ENCODE measurements at places on chromosomes 4 and X.
A peak's percentile ranks its signal among the peaks of the same experiment; 100 is the strongest.

DNA sequence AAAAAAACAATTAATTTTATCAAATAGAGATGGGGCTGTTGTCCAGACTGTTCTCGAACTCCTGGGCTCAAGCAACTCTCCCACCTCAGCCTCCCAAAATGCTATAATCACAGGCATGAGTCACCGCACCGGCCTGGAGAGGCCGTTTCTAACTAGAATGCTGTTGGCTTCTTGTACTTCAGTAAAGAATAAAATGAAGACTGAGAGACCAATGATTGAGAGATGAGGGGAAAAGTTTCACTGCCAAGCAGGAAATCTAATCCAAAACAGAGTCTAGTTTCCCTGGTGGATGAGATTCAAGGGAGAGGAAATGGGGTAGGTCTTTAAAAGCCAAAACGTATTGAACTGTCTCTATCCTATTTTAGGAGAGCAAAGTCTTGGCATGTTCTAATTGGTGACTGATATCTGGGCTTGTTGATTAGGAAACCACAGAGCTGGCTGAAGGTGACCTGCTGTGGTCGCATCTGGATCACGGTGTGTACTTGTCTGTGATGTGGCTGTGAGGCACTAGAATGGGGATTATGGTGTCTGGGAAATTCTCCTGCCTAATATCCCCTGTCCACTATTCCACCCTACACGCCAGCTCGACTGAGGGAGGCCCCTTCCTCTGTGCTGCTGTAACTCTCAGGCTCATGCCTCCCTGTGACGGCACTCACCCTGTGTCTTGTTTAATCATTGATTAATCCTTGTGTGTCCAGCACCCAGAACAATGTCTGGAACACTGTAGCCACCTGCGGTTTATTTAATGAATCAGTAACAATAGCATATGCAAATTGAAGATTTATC is 15.0 kb upstream of the TRIM2 start:
- DNase-seq = peak; percentile 66

DNA sequence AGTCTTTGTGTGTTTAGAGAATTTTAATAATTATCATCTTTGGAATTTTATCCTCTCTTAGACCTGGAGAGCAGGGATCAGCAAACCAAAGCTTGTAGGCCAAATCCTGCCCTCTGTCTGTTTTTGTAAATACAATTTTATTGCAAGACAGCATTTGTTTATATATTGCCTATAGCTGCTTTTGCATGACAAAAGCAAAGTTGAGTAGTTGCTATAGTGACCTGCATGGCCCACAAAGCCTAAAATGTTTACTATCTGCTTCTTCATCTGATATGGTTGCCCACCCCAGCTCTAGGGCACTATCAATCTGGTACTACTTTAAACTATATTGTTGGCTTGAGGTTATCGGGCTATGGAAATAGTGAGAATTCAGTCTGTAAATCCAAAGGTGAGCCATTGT is 80.3 kb downstream of the GPAT3 start:
- no peak for DNase-seq

DNA sequence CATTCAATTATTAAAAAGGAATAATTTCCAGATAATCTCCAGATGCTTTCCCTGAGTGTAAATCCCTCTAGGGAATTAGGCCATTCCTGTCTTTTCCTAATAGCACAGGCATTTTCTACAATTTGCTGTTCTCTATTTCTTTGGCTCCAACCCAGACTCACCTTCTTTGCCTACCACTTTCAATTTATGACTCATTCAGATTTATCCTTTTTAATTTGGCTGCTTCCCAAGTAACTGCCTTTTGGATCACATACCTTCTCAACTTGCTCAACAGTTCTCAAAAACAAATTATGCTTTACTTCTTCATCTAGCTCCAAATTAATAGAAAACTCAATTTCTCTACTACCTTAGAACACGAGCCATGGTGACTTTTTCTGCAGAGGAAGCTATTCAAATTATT is 1166.3 kb upstream of the PCDH7 start:
- no peak for DNase-seq

- DNase-seq = no peak
These were observed 68.8 kb upstream of the BCOR start for GRCh38 chrX:40166582-40166981.

DNA sequence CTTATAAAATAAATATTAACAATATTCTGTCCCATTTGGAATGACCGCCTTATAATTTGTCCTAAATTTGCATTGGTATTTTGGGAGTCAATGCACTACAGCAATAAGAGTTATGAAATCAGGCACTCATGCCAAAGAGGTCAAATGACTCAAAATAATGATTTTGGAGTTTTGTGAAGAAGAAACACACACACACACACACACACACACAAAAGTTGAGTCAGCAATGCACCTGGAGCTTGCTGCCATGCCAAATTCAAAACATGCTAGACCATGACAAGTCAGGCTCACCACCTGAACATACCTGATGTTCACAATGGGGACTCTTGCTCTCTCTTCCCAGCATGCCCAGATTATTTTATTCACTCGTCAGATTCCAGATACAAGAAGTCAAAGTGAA is 56.7 kb downstream of the PROM1 start:
- no peak for DNase-seq

GRCh38 chrX:70252491-70252890 is 7.5 kb downstream of the P2RY4 start:
- DNase-seq = no peak
